ENCODE measurements at places on chromosomes 4 and X.

DNA sequence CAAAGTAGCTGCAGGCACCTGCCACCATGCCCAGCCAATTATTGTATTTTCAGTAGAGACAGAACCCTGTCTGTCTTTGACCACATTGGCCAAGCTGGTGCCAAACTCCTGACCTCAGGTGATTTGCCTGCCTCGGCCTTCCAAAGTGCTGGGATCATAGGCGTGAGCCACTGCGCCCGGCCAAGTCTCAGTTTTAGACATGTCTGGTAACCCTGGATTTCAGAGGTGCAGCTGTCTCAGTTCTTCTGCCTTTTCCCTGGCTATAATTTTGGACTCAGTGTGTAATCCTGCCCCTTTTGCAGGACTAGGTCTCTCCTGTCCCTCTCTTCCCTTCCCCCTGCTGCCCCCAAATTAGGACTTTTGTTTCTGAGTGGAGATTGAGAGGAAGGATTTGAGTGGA lies 46.6 kb downstream of the FAM193A start:
- no peak for DNase-seq

DNA sequence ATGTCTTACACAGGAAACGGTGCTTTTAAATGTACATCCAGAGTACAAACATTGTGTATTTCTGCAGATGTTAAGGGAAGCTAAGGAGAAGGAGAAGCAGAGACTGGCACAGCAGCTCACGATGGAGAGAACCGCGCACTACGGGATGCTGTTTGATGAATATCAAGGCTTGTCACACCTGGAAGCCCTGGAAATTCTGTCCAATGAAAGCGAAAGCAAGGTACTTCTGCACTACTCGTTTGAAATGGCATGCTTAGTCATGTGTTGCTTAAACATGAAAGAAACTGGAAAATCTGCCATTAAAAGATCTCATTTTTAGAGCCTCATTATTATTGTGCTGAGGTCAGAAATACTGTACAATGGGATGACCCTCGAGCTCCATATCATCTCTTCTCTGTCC lies 47.2 kb downstream of the FAM114A1 start:
- no peak for DNase-seq

DNA sequence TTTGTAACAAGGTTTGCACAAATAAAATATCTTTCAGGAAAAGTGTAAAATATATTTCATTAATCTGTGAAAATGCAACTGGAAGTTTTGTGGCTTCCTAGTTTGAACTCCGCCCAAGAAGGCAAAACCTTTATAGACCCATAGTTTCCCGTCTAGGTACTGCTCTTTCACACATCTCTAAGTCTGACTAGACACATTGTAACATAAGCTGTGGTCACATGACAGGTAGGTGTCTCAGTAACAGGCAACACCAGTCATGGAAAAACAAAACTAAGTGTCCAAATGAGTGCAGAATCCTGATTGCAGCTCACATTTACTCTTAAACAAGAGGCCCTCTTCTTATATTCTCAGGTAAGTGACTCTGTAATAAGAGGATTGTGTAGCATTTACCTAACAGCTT lies 55.6 kb downstream of the SNCA start:
- DNase-seq, result no peak

DNA sequence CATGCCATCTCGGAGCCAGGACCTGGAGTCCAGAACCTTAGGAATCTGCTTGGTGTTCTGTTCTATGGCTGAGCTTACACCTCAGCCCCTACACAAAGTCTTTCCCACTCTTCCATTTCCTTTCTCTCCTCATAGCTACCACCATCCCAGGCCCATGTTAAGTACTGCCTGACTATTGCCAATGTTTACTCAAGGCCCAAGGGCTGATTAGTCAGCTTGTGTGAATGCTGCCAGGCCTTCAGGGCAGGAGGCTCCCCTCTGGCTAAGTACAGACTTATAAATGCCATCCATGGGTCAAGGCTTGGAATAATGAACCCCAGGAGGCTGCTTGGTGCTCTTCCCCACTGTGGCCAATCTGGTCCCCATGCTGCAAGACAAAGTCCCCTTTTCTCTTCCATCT lies 411.6 kb upstream of the MAGEB18 start:
- no peak for DNase-seq

DNA sequence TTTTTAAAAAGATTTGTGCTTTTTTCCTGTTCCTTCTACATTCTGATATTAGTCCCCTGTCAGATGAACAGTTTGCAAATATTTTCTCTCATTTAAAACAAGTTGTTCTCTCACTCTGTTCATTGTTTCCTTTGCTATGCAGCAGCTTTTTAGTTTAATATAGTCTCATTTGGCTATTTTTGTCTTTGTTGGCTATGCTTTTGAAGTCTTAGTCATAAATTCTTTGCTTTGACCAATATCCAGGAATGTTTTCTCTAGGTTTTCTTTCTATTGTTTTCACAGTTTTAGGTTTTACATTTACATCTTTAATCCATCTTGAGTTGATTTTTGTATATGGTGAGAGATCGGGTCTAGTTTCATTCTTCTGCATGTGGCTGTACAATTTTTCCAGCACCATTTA lies 136.8 kb downstream of the TET2 start:
- no peak for DNase-seq

DNA sequence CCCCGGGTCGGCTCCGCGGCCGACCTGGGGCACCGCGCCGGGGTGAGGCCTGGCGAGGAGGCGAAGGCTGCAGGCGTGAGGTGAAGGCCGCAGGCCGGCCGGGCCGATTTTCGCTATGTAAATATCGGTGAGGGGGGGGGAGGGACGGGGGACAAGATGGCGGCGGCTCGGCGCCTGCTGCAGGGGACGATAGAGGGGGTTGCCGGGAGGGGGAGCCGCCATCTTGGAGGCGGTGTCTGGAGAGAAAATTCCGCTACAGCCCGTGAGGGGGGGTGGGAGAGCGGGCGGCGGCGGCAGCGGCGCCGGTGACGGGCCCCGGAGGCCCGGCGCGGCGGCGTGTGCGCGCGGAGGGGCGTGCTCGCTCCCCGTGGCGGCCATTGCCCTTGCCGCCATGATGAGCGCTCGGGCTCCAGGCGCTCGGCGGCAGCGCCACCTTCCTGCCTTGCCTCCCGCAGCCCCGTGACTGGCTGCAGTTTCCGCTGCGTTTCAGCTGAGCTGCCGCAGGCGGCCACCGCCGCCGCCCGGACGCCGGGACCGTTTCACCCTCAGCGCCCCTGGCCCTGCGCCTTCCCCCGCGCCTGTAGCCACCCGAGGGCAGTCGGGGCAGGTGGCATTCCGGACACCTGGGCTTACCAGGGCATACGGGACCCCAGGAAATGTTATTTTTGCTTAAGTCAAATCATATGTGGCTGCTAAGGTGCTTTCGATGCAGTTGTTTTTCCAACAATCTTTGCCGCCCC lies 692 bp downstream of the ZFX start:
- DNase-seq, result peak; percentile 84

DNA sequence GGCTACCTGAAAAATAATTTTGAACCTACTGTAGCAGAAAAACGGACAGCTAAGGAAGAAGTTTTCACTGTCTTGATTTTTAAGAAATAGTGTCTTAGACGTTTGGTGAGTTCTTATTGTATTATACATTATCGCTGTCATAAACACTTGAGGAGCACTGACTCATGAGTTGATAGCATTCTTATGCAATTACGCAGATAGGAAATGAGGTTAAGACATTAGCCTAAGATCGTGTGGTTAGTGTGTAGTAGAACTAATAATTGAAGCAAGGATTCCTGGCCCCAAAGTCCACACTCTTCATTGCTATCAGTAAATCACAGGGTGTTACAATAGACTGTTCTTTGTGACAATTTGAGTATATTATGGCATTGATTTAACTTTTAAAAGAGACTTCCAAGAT lies 238.1 kb downstream of the ARAP2 start:
- no peak for DNase-seq

DNA sequence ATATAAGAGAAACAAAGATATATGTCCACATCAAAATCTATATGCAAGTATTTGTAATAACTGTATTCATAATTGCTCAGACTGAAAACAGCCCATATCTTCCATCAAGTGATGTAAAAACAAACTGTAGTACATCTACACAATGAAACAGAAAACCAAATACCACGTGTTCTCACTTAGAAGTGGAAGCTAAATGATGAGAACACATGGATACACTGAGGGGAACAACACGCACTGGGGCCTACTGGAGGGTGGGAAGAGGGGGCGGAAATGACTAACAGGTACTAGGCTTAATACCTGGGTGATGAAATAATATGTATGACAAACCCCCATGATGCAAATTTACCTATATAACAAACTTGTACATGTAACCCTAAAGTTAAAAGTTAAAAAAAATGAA lies 42.7 kb downstream of the UBA6 start:
- no peak for DNase-seq

GRCh38 chr4:8024073-8024786 lies 84.6 kb upstream of the AFAP1 start:
- DNase-seq, result no peak

GRCh38 chr4:159606835-159607234 lies 504.0 kb downstream of the RAPGEF2 start:
- DNase-seq, result no peak

DNA sequence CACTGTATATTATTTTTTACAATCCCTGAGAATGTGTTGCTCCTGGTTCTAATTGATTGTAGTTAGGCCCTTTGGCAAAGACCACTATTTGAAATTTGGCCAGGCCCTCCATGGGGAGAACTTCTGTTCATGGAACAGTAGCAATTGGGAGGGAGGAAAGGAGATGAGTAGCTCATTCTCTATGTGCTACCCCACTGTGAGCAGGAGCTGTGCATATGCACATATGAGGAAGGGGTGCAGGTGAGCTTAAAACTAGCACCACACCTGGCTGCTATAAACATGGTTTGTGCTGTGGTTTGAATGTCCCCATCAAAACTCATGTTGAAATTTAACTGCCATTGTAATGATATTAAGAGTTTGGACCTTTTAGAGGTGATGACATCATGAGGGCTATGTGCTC lies 1483.2 kb downstream of the PCDH7 start:
- DNase-seq, result no peak

GRCh38 chr4:176036585-176037205 lies 28.9 kb upstream of the WDR17 start:
- no peak for DNase-seq

DNA sequence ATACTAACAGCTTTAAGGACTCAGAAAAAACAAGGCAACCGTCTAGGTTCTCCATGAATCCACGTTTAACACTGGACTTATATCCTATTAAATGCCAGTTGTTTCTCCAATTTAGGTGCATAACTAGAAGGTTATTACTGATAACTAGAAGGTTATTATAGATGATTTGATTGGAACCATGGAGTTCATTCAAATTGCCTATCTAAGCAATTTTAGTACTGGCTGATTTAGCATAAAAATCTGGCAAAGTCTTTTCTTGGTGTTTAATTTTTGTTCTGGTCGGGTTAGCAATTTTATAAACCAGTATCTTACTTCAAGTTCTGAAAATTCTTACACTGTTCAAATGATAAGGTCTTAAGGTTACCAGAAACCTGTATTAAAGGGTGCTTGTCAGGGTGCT lies 672.8 kb upstream of the GNPDA2 start:
- no peak for DNase-seq

GRCh38 chr4:173317004-173317403 lies 17.2 kb downstream of the HMGB2 start:
- no peak for DNase-seq

- no peak for DNase-seq
These were observed 56.0 kb upstream of the BMPR1B start for GRCh38 chr4:94701631-94702300.

GRCh38 chrX:141279476-141279875 lies 37.2 kb upstream of the SPANXC start:
- DNase-seq, result no peak

GRCh38 chr4:101037938-101038413 lies 309.4 kb downstream of the PPP3CA start:
- no peak for DNase-seq

DNA sequence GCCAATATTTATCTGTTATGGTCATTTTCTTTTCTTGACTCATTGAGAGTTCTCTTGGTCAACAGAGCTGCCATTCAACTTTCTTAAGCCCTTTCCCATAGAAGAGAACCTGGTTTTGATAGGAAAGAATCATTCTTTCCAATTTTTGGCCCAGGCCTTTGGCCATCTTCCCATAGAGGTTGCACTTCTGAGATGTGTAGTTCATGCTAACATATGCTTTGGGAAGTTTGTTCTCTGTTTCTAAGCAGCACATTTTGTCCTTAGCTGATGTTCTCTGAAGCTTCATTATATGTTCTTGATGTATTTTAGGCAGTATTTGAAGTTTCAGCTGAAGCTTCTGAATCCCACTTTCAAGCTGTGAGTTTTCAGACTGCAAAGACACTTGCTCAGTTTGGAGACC lies 161.1 kb downstream of the VEGFC start:
- no peak for DNase-seq

DNA sequence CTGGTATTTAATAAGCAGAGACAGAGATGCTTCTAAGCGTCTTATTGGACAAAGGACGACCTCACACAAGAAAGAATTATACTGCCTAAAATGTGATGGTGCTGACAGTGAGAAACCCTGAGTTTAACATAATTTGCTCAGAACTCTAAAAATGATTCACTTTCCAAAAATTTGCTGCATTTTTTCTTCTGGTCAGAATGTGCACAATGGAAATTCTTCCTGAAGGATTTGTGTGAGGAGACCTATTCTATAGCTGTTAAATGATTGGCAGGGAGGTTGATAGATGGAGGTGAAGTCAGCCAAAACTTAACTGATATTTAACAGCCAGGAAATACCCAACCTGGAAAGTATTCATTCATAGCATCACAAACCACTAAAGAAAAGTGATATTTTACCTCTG lies 1.7 kb downstream of the MAGEC3 start:
- no peak for DNase-seq

DNA sequence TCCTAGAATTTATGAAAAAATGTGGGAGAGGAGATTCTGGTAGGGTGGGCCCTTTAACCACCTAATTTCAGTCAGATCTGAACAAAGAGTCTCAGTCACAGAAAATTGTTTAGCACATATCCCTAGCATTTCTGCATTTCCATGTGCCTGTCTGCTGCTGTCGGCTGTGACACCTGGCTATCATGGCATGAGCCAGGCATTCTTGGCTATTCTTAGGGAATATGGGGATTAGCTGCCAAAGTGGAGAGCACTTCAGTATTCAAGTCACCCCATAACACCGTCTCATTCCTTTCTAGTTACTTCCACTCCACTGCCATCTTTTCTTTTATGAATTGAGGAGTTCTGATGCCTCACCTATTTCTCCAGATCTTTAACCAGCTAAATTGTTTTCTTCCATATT lies 211.5 kb downstream of the FRAS1 start:
- no peak for DNase-seq

GRCh38 chr4:15238720-15239119 lies 189.1 kb upstream of the C1QTNF7 start:
- DNase-seq, result no peak

DNA sequence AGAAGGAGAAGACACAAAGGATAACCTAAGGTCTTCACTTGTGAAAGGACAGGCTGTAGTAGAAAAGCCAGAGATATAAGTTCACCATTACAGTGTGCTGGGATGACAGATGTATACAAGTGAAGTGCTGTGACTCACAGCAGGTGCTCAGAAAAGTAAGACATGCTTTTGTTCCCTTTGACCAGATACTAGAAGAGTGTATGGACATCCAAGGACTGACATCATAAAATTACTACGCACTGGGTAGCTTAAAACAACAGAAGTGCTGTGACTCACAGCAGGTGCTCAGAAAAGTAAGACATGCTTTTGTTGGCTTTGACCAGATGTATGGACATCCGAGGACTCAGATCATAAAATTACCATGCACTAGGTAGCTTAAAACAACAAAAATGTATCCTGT lies 61.6 kb upstream of the BTC start:
- no peak for DNase-seq
